ENCODE measurements at places on chromosomes 4 and X.

- no peak for DNase-seq
Observed at GRCh38 chr4:98352396-98352795, 91.2 kb downstream of the RAP1GDS1 start.

DNA sequence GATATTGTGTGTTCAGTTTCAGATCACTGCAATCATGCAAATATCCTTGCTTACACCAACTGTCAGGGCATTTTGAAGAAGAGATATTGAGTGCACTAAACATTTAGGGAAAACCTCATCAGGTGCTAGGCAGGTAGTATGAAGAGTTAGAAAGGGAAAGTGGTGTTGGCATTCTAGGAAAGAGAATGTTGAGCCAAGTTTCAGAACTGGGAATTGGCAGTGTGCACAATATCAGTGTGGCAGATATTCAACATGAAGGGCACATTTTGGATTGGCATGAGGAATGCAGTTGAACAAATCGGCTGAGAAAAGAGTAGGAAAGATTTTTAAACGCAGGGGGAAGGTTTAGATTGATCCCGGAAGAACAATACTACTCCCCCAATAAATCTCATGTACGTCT lies 43.4 kb upstream of the SMAD1 start:
- no peak for DNase-seq

DNA sequence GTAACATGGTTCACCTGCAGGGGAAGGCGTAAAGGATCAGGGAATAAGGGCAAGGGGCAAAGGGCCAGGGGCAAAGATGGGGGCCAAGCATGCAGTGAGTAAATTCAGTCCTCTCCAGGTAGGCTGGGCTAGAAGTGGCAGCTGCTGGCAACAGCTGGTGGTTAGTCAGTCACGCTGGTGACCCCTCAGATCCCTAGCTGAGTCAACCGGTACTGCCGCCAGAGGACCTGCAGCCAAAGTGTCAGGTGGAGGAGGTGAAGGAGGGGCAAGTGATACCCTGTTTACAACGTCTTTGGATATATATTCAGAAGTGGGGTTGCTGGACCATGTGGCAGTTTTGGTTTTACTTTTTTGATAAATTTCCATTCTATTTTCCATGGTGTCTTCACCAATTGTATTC lies 24.6 kb upstream of the NAP1L2 start:
- DNase-seq = no peak

- no peak for DNase-seq
Observed at GRCh38 chrX:130263016-130263415, 5.7 kb downstream of the ZNF280C start.

DNA sequence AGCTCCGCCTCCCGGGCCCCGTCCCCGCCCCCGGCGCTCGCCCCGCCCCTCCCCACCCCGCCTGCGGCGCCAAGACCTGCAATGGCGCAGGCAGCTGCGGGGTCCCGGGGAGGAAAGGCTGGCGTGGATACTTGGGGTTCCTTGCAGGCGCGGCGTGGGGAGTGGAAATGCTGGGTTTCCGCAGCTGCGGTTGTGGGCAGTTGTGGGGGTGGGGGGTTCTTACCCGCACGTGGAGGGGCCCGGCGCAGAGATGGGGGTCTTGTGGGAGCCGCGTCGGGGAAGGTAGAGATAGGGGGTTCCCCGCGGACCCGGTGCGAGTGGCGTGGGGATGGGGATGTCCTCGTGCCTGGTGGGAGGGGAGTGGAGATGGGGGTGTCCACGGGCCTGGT lies 680 bp upstream of the ASMTL start:
- DNase-seq = no peak

Measured in dorsolateral prefrontal cortex (tissue), 122 donors.